ENCODE measurements at places on chromosomes 4 and X.

GRCh38 chr4:173506597-173507211 is 23.3 kb downstream of the HAND2 start:
- no peak for DNase-seq

DNA sequence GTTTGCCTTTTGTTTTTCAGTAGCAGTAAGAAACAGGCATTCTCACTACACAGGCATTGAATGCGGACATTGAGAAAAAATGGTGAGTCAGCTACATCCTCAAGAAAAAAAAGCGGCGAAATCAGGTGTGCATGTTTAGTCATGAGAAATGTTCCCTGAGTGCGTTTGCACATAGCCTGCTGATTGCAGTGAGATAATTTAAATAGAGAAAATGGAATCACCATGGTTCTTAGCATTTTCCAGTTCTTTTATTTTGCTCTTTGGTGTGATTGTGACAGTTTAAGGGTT is 54.1 kb upstream of the CLDN34 start:
- no peak for DNase-seq

DNA sequence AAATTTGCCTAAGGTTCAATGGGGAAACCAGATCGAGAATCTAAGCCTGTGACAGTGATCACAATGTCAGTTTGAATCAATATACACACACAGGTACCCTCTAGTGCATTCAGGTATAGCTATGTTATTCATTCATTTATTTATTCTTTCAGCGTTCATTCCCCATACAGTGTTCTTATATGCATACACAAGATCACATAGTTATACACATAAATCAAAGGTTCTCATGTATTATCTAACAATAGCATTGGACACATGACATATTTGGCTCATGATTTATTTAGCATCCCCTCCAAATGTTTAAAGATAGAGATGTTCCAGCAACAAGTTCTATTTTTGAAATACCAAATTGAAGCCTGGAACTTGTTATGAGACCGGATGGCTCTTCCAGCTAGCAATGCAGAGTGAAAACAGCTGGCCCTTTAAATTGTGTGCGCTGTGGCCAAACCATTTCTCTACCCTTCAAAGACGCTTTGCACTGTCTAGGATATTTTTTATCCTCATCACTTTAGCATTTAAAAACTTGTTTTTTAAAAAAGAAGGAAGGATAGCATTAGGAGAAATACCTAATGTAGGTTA is 131.0 kb downstream of the ATXN3L start:
- no peak for DNase-seq

- DNase-seq: no peak
These were observed 51.0 kb downstream of the SMARCA5 start for GRCh38 chr4:143564472-143564871.

DNA sequence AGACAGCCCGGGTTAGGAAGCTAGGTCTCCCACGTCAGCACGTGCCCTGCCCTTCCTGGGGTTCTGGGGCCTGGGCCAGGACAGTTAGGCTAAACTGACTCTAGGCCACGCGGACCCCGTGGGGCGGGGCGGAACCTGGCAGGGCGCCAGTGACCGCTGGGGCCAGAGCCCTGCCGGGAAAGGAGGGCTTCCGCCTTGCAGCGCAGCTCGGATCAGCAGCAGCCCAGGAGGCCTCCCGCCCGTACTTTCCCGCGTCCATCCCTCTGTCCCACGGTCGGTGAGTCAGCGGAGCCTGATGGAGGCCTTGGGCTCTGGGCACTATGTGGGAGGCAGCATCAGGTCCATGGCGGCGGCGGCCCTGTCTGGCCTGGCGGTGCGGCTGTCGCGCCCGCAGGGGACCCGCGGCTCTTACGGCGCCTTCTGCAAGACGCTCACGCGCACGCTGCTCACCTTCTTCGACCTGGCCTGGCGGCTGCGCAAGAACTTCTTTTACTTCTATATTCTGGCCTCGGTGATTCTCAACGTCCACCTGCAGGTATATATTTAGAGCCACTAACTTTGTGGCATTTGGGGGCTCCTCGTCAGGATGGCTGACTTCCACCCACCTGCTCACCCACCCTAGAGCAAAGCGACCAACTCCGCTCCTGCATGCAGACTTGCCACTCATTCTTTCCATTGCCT is at the start of gene SMIM10:
Gene SMIM10 (plus strand): TSS at position 191 of the 681 bp plus-strand sequence. CDS start 105 bp downstream, at position 296.
- DNase-seq: peak; percentile 75

Measured in fibroblast of skin of scalp (primary cell).